ENCODE measurements at places on chromosomes 6 and 20. TPM values are rescaled to one million over a fixed set of nuclear protein-coding genes. Genes with fewer than 3 reads are reported as not detected.

Gene PRPH2
- total RNA-seq = 0.30 TPM

Gene BPIFB4
- not detected for total RNA-seq

Gene NHLRC1
- 1.2 TPM for total RNA-seq

Gene MLIP
- total RNA-seq = 403 TPM

Gene PCSK2
- total RNA-seq = 0.86 TPM

Gene ABHD12
- total RNA-seq = 21.1 TPM

Gene SMIM8
- total RNA-seq = 12.9 TPM

GRCh38 chr6:1903780-1904465 lies 294.2 kb downstream of the FOXC1 start:
- no peak for DNase-seq

DNA sequence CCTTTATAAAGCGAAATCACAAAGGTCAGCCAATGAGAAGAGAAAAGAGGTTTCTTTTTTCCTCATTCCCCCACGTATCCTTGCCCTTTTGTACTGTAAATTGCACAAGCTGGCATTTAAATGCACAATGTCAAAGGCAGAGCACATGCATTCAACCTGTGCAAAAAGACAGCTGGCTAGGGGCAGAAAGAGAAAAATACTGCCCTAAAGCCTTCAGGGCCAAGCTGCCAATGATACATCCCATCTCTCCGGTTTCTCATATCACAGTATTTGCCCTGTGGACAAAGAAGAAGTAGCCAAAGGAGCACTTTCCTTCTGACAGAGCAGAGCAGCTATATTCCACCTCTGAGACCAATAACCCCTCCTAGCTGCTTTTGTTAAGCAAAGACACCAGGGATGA lies 219.2 kb downstream of the TRDN start:
- no peak for DNase-seq

DNA sequence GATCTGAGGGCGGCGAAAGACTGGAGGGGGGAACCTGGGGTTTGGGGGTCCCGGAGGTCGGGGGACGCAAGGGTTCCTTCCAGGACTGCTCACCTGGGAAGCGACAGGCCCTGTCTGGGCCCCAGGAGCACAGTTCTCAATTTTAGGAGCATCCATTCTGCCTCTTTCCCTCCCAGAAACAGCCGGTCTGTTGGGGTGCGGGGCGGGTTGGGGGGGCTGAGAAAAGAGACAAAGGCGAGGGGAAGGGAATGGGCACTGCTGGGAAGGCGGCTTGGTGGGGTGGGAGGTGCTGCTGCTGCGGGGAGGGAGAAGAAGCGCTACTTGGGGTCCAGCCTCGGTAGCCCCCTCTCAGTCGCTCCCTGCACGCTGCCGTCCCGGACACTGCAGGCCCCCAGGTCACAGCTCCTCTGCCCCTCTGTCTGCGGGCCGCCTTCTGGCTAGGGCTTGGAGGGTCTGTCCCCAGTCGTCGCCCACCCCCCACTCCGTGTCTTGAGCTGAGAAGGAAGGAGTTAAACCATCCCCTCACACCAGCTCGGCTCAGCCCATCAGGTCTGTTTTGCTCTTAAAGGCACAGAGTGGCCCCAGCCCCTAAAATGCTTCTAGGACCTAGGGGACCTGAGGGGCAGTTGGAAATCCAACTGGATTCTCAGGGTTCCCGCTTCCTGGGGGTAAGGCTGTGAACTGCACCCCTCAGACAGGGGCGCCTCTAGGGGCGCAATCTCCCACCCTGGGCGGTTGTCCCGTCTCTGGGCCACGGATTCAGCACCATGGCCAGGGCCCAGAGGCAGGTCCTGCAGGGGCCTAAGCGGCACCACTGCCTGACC lies 690 bp downstream of the GDAP1L1 start:
- DNase-seq = peak; percentile 57

- no peak for DNase-seq
Measured at GRCh38 chr6:41548098-41548840, 2.1 kb downstream of the FOXP4 start.

GRCh38 chr6:133001040-133001565 lies 186.7 kb downstream of the RPS12 start:
- DNase-seq = no peak

DNA sequence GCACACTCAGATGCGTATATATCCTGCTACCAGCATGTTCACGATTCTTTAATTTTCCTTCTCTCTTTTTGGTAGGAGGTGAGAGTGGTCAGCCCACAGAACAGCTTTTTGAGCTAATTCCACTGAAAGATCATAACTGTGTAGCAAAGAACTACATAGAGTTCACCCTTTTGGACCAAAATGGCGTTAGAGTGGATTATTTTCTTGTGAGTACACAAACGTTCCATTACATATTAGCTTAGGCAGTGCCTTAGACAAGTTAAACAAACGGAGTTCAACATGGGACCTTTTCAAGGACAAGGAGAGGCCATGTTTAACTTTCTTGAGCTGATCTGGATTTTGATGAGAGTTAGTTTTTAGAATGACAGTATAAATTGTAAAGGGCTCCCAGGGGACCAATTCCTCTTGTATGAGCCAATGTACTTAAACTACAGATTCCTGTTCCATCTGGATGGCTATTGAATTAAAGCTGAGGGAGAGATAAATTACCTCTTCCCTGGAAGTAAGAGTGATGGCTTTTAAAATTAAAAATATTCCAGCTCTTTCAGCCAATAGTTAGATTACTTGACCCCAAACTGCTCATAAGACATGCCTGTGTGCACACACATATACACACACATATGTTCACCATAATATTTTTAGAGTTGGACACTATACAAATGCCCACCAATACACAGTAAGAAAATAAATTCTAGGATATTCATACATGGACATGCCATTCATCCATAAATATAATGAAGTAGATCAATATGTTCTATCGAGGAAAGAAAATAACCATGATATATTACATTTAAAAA lies 25.6 kb upstream of the ARMH2 start:
- DNase-seq = no peak

GRCh38 chr20:25277941-25278521 lies 30.1 kb downstream of the PYGB start:
- DNase-seq = peak; percentile 25

DNA sequence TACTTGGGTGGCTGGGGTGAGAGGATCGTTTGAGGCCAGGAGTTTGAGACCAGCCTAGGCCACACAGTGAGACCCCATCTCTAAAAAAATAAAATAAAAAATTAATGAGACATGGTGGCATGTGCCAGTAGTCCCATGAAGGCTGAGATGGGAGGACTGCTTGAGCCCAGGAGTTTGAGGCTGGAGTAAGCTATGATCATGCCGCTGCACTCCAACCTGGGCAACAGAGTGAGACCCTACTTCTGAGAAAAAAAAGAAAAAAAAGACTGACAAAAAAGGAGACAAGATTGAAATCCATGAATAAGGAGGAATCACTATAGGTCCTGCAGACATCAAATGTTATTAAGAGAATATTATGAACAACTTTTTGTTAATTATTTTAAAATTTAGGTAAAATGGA lies 23.7 kb upstream of the BPHL start:
- no peak for DNase-seq

- DNase-seq = no peak
Measured at GRCh38 chr20:57061051-57061900, 205.2 kb downstream of the BMP7 start.

DNA sequence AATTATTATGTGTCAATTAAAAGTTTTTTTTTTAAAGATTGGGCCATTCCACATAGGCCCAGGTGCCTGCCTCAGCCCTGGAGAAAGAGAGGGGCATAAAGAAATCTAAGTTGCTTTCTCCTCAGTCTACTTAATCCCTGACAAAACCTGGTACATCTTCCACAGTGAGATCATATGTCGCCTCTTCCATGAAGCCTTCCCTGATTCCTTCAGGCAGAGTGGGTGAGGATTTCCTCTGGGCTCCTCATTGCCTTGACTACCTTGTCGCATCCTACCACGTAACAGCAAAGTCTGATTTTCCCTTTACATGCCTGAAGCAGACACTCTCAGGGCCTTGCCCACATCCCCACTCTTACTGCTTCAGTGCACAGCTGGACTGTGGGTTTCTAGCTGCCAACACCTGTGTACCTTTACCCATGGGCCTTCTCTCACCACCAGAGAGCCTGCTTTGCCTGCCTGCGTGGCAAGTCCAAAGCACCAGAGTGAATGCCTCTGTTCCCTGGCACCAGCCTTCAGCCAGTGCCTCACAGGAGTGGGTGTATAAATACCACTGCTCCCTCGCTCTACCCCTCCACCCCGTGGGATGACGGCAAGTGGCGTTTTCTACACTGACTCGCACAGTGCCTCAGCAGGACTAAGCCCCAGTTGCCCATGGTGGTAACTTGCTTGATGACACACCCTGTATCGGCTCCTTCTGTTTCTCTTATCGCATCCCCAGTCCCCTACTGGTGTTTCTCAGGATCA lies 68.0 kb downstream of the EYA2 start:
- no peak for DNase-seq

DNA sequence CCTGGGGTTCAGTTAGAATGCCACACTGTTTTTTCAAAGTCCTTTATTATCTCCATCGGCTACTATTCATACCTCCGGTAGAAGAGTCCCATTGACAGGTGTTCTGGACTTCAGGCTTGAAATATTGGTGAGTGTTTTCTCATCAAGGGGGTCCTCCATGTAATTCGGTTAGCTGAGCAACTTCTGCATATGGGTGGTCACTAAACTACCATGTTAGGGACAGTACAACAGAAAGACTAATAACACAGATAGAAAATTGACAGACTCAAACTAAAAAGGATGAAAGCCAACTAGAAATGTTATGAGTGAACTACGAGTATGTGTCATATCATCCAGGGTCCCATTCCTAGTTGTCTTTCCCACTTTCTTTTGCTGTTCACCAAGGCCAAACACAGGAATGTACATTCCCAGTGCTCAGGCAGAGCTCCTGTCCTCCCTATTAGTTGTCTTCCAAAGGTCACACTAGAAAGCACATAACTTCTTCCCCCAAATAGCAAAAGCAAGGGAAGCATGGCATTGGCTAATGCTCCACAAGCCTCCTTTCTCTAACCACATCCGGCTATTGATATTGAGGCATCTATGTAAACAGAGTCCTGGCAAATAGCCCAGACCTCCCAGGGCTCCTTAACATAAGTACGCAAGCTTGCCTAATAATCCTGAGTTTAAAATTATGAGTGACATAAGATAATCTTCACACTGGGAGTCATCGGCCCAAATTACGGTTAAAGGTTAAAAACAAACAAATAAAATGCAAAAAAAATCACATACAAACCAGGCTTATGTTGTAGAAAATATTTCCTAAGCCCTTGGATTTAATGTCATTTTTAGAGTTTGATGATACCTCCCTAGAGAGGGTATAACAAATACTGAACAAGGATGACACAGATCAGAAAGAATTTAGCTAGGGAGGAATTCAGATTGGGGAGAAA lies 13.2 kb downstream of the CCN2 start:
- DNase-seq = no peak

DNA sequence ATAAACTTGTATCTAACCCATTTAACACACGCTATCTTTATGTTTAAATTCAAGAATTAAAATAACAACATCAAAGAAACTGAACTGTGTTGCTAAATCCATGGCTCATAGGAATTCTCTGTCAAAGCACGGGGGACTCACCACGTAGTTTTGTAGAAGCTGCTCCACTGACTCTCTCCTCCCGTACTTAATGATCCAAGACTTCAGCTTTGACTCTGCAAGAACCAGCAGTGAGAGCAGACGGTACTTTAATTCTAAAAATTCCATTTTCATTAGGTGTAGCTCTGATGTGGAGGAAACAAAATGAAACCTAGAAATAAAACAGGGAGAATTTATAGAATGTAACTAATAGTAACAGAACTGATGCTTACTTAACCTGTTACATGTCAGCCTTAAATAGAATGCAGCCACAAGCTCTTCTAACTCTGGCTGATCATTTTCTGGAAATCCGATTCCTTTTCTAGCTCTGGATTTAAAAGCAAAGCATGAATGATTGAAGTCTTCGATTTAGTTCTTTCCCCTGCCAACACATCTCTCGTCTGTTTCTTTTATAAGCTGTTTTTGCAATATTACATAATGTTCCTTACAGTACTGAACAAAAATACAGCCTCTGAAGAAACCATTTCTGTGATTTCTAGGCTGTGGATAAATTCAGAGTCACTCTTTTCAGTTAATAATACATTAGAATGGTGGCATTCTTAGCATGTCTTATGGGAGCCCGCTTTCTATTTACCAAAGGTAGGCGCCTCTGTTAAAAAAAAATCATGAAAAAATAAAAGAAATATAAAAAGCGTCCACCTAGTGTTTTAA lies 165.5 kb downstream of the SYNE1 start:
- no peak for DNase-seq

- DNase-seq = no peak
Measured at GRCh38 chr6:132067286-132067685, 116.1 kb upstream of the CCN2 start.

GRCh38 chr6:1507251-1507650 lies 102.5 kb upstream of the FOXC1 start:
- DNase-seq = no peak

DNA sequence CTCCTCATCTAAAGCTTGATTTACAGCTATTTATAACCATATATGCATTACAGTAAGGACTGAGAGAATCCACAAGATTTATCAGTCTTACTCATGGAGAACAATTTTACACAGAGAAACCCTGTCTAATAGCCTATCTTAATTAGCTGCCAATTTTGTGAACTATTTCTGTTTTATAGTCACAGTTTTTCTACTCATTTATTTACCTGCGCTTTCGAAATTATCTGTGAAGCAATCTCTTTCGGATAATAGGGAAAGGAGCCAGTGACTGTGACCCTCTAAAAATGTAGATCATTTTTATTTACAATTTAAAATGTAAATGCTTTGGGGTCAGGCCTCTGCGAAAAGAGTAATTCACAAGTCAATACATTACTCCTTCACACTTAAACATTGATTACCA lies 98.1 kb downstream of the TSHZ2 start:
- no peak for DNase-seq

DNA sequence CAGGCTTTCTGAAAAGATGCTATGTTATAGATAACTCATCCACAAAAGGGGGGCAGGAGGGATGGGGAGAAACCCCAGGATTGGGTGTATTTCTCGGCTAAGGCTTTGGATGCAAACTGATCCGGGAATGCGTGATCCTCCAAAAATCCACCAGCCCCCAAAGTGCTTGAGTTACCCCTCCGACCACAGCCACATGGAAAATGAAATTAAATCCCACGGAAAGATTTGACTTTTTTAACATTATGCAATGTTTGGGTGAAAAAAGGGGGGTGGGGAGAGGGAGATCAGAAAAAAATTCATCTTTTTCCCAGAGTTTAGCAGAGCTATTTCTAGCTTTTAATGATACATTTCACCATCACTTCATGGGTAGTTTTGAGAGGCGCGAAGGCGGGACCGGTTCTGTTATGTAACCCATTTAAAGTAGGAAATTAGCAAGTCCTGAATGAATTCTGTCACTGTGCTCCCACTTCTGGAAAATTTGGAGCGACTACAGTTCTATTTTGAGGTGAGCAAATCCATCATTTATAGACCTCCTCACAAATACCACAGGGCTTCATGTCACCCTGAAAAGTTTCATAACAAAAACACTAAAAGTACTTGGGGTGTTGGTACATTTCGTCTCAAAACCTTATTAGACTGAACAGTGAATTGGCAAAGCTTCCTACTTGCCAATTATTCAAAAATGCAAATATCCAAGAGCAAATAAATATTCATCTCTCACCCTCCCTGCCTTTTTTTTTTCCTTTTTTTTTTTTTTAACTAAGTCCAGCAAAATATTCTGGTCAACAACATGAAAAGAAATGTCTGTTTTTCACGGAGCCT lies 51.9 kb upstream of the NFATC2 start:
- no peak for DNase-seq

- DNase-seq = no peak
Measured at GRCh38 chr20:14712302-14712739, 374.9 kb upstream of the FLRT3 start.

GRCh38 chr6:42239333-42239732 lies 21.7 kb upstream of the MRPS10 start:
- no peak for DNase-seq

- DNase-seq = no peak
Measured at GRCh38 chr6:168326294-168327261, 7.0 kb upstream of the DACT2 start.

Measured in Right ventricle myocardium superior (tissue), 1 donor.